ENCODE measurements at places on chromosomes 12 and 14. TPM values are rescaled to one million over a fixed set of nuclear protein-coding genes. Genes with fewer than 3 reads are reported as not detected.

The KLHDC1 gene
- total RNA-seq = 11.8 TPM

The IFNG-AS1 gene
- total RNA-seq = not detected

The RALGAPA1 gene
- 52.2 TPM for total RNA-seq

The RNASE2 gene
- total RNA-seq = 2.0 TPM

The OTUB2 gene
- total RNA-seq = 1.6 TPM

The INHBE gene
- total RNA-seq = not detected

The ZNF219 gene
- 62.2 TPM for total RNA-seq

The MAPKAPK5 gene
- 38.2 TPM for total RNA-seq

The DBX2 gene
- total RNA-seq = 0.33 TPM

The KLRC3 gene
- total RNA-seq = not detected

The SP1 gene
- total RNA-seq = 84.6 TPM

The SUSD6 gene
- total RNA-seq = 55.7 TPM

The OASL gene
- total RNA-seq = 1.3 TPM

The MMP14 gene
- 84.4 TPM for total RNA-seq

The ASB2 gene
- total RNA-seq = not detected

The PLXNC1 gene
- total RNA-seq = 7.5 TPM

The LDHB gene
- 1,093 TPM for total RNA-seq

The KRT78 gene
- not detected for total RNA-seq

The RIMBP2 gene
- under 0.01 TPM for total RNA-seq

The LRTM2 gene
- total RNA-seq = not detected

The ST8SIA1 gene
- 10.4 TPM for total RNA-seq

The BHLHE41 gene
- total RNA-seq = 5.6 TPM

The RACGAP1 gene
- total RNA-seq = 11.1 TPM

The TMTC1 gene
- total RNA-seq = 71.8 TPM

The NID2 gene
- total RNA-seq = 30.8 TPM

The ACRBP gene
- total RNA-seq = 0.66 TPM

The BCL11B gene
- total RNA-seq = 2.6 TPM

The CMA1 gene
- 7.2 TPM for total RNA-seq

The VRTN gene
- not detected for total RNA-seq

The SDSL gene
- 4.9 TPM for total RNA-seq

The CIPC gene
- 50.7 TPM for total RNA-seq

The CIROP gene
- not detected for total RNA-seq

The GPR132 gene
- 1.3 TPM for total RNA-seq

The LGMN gene
- 193 TPM for total RNA-seq

The LRRC10 gene
- not detected for total RNA-seq

The BDKRB2 gene
- total RNA-seq = 4.2 TPM

The ESPL1 gene
- 1.3 TPM for total RNA-seq

The EGLN3 gene
- 3.2 TPM for total RNA-seq

The NDRG2 gene
- 251 TPM for total RNA-seq

The CAPZA3 gene
- not detected for total RNA-seq

The B4GALNT3 gene
- total RNA-seq = 0.16 TPM

The MMP19 gene
- total RNA-seq = 21.9 TPM
